ENCODE measurements at places on chromosomes 6 and 20.

GRCh38 chr6:36605560-36606391, 11.6 kb downstream of the SRSF3 start:
- DNase-seq, result no peak

DNA sequence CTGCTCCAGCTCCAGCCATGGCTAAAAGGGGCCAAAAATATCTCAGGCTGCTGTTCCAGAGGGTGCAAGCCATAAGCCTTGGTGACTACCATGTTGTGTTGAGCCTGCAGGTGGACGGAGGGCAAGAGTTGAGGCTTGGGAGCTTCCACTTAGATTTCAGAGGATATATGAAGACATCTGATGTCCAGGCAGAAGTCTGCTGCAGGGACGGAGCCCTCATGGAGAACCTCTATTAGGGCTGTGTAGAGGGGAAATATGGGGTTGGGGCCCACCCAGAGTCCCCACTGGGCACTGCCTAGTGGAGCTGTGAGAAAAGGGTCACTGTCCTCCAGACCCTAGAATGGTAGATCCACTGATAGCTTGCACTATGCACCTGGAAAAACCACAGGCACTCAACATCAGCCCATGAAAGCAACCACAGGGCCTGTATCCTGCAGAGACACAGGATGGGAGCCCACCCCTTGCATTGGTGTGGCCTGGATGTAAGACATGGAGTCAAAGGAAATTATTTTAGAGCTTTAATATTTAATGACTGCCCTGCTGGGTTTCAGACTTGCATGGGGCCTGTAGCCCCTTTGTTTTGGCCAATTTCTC, 70.5 kb downstream of the NINL start:
- no peak for DNase-seq

- DNase-seq, result no peak
Observed at GRCh38 chr6:54971825-54972224, 125.3 kb downstream of the FAM83B start.

GRCh38 chr6:3273707-3274521, 15.2 kb downstream of the PSMG4 start:
- DNase-seq, result no peak

- peak; percentile 52 for DNase-seq
Observed at GRCh38 chr6:113461153-113461932, 395.8 kb upstream of the MARCKS start.

GRCh38 chr6:2784061-2784460, 18.9 kb downstream of the WRNIP1 start:
- DNase-seq, result no peak

- no peak for DNase-seq
Observed at GRCh38 chr20:19252451-19253120, 40.1 kb downstream of the SLC24A3 start.

DNA sequence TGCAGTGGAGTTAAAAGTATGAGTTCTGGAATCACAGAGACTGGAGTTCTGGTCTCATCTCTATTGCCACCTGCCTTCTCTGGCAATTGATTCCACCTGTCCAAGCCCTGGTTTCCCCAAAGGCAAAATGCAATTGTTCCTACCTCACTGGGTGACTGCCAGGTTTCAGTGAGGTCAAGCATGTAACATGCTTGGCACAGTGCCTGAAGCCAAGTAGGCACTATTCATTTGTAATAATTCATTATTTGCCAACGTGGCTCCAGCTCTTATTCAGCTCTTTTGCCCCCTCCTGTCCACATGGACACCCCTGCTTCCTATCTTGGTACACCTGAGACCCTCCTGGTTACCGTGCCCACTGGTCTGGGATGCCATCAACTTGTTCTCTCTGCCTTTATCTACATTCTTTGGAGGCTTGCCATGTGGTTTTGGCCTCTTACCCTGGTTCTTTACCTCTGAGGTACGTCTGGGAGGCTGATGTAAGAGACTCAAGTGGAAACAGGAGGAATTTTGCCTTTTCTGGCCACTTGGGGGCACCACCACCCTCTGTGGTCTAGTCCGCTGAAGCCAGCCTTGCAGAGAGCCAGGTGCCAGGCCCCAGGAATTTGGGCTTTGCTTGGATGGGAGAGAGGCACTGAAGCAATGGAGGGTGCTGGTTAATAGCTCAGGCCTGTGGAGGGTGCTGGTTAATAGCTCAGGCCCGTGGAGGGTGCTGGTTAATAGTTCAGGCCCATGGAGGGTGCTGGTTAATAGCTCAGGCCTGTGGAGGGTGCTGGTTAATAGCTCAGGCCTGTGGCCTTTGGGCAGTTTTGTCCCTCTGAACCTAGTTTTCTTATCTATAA, 1.7 kb downstream of the KCNK15 start:
- peak; percentile 53 for DNase-seq

- no peak for DNase-seq
Observed at GRCh38 chr6:3820563-3820962, 28.6 kb upstream of the FAM50B start.

GRCh38 chr6:42547407-42548329, 16.2 kb upstream of the UBR2 start:
- DNase-seq, result peak; percentile 73

GRCh38 chr20:38165089-38165965, at the start of gene TGM2:
Gene TGM2, minus strand, starts transcription at chr20:38165270. Its CDS starts 72 bp downstream, at chr20:38165198.
- peak; percentile 69 for DNase-seq

- no peak for DNase-seq
Observed at GRCh38 chr20:10655720-10656669, 17.8 kb downstream of the JAG1 start.

- no peak for DNase-seq
Observed at GRCh38 chr20:20259533-20259932, 108.4 kb upstream of the INSM1 start.

DNA sequence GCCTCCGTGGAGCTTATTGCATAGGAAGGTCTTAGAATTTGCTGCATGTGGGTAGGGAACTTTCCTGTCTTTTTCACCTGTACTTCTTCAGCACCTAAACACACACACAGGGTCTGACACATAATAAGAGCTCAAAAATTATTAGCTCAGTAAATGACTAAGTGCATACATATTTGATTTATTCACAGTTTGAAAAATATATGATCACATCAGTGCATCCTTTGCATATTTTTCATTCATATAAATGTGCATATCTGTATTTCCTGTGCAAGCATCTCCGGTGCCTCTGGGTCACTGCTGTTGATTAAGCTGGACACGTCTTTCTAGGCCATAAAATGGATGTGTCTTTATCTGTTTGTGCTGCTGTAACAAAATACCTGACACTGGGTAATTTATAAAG, 234.7 kb downstream of the UST start:
- no peak for DNase-seq

- no peak for DNase-seq
Observed at GRCh38 chr6:101294676-101295075, 98.8 kb upstream of the GRIK2 start.

GRCh38 chr20:5757949-5758348, 7.7 kb downstream of the SHLD1 start:
- DNase-seq, result no peak

- DNase-seq, result no peak
Observed at GRCh38 chr20:5886788-5887187, 63.5 kb downstream of the TRMT6 start.

DNA sequence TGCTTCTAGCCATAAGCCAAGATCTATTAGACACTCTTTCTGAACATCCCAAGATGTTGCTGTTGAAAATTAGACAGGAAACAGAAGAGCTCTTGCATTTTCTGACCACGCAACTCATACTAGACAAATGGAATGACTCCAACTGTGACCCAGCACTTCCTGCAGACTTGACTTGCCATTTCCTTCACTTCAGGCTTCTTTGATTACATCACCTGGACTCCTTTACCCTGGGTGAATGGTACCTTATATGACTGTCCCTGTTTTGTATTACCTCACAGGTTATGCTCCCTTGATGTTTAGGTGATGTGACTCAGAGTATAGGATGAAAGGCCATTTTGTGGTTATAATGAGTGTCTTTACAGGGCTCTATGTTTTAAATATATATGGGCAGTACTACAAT, 236.1 kb downstream of the BMP2 start:
- DNase-seq, result no peak

DNA sequence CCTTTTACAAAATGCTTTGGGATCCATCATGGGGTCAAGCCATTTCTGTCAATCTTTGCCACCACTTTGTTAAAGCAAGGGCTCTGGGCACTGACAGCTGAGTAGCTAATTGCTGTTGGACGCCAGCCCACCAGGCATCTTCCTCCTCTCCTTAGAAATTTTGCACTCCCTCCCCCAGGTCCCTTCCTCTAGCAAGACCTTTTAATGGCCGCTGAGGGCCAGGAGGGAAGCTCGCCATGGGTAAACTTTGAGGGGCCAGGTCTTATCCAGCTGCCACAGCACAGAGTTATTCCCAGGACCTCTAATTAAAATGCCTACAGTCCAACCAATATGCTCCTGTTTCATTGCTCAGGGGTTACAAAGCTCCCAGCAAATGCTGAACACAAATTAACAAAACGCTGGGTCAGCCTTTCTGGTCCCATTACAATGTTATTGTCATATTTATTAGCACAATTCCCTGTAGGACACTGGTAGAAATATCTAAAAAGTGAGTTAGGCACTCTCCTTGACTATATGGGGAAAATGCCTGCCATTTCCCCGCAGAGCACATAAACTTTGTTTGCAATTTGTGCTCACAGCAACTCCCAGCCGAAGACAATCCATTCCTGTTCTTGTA, 16.8 kb downstream of the SCML4 start:
- DNase-seq, result no peak

GRCh38 chr6:30954631-30955366, 14.0 kb downstream of the MUCL3 start:
- no peak for DNase-seq

- DNase-seq, result peak; percentile 73
Observed at GRCh38 chr20:7841291-7841970, 98.8 kb downstream of the HAO1 start.

GRCh38 chr6:82612475-82613039, 248.9 kb downstream of the TPBG start:
- DNase-seq, result no peak

DNA sequence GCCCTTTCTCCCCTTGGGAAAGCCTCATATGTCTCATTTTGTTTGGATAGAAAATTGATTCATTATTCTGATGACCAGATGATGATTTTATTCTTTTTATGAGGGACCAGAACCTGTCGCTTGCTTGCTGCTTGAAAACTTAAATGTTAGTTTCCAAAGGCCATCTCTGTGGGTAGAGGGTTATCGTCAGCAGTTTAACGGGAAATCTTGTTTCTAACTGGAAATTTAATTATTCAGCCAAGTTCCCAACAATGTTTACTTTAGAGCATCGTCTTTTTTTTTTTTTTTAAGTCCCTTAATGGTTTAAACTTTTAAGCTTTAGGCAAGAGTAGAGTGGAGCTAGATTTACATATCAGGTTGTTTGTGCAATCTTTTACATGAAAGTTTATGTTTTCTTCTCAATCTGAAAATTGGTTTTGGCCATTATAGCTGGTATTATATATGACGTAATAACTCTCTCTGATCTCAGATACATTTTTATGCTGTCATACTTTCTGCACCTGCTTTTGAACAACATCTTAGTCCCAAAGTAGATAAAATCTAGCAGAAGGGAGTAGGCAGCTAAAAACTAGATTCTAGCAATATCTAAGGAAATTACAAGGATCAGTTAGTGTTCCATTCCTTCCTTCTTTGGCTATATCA, 93.9 kb downstream of the FOXO3 start:
- peak; percentile 35 for DNase-seq

DNA sequence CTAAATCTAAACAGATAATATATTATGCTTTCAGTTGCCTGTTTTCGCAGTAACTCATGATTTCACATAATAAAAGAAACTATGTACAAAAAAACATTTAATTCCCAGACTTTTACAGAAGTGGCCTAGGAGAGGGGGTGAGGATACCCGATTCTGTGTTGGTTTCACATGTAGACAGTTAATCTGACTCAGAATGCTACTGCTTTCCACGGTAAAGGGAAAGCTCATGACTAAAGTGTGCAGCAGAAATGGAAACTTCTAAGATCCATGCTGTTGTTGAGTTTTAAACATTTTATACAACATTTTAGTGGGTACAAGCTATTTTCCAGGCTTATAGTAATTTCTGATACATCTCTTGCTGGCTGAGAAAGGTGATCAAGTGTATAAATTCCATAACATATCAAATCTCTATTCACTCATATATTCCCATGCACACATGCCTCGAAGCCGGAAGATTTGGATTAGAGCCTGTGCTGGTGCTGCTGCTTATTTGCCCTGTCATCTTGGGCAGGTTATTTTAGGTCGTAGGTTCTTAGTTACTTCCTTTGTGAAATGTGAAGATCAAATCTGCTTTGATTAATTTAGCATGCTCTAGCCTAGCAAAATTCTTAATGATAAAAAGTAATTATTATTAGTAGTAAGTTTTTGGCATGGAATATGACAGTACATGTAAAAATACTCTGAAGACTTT, 896.7 kb upstream of the MAP3K7 start:
- no peak for DNase-seq

DNA sequence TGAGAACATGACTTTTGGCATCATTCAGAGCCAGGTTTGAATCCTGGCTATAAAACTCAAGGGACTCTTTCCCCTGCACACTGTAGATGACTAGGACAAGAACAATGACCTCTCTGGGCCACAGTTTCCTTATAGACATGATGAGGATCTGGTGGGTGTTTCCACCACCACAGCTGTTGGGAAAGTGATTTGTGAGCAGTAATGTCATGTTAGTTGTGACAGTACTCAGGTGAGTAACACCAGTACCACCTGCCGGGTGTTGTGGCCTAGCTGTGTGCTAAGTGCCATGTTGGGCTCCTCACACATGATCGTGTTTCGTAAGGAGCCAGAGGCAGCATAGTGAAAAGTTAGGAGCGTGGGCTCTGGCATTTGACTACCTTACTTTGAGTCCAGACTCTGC, 24.1 kb downstream of the HM13 start:
- DNase-seq, result no peak

DNA sequence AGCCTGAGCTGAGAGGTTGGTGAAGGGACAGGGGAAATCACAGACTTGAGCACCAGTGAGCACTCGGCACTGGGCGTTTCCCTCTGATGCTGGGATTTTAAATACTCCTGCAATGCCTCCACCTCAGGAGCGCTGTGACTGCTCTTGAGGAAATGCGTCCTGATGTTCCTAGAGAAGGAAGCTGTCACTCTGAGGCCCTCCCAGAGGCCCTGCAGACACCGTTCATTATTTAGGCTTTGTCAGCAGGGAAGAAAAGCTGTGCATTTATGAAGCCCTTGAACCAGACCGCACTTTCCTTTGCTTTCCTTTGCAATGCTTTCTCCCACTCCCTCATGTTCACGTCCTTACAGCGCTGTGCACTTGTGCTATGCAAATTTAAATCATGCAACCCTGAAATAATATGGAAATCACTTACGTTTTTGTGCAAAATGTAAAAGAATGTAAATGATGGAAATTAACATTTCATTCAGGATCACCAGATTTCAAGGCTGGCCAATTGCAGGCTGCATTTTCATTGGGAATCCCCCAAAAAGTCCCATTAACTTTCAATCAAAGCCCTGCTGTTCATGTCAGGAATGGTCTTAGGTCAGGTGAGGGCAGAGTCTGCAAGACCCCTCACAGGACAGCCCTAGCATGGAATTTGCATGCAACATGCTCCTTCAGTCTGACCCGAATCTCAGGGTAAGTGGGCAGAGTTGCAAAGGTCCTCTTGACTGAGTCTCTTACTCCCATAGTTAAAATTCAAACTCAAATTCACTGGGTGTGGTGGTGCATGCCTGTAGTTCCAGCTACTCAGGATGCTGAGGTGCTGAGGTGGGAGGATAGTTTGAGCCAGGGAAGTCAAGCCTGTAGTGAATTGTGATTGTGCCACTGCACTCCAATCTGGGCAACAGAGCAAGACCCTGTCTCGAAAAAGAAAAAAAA, 45.8 kb upstream of the SYNDIG1 start:
- DNase-seq, result no peak

- DNase-seq, result no peak
Observed at GRCh38 chr6:160430751-160431150, 82.6 kb downstream of the SLC22A3 start.

All from IMR-90 (cell line).